NCI-H226 (cell line): ENCODE measurements at places on chromosomes 16 and 17.

DNA sequence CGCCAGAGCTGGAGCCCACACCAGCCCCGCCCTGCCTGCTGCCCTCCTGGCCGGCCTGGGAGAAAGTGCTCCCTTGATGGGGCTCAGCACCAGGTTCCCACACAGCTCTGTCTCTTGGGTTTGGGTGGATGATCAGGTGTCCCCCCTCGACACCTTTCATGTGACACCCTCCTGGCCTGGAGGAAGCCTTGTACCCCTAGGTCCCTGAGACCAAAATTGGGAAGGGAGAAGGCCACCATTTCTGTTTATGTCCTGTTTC lies 19.4 kb upstream of the PLLP start:
- no peak for DNase-seq

- no peak for DNase-seq
These were observed 43.6 kb upstream of the YPEL2 start for GRCh38 chr17:59287891-59288290.

DNA sequence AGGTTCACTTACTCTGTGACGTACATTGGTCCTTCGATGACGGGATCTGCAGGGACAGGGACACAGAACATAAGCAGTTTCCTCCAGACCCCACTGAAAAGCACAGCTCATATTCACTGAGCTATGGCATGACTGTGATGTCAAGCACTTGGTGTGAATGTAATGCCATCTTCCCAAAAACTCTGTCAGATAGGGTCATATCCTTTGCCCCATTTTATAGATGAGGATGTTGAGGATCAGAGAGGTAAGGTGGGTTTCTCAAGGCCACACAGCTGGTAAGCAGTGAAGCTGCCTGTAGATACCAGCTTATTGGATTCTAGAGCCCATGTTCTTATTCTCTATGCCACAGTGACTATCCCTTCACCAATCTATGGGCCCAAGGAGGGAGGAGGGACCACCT lies 2.5 kb downstream of the ERN2 start:
- no peak for DNase-seq

GRCh38 chr16:6682142-6682811 lies 650.4 kb upstream of the RBFOX1 start:
- DNase-seq = no peak

DNA sequence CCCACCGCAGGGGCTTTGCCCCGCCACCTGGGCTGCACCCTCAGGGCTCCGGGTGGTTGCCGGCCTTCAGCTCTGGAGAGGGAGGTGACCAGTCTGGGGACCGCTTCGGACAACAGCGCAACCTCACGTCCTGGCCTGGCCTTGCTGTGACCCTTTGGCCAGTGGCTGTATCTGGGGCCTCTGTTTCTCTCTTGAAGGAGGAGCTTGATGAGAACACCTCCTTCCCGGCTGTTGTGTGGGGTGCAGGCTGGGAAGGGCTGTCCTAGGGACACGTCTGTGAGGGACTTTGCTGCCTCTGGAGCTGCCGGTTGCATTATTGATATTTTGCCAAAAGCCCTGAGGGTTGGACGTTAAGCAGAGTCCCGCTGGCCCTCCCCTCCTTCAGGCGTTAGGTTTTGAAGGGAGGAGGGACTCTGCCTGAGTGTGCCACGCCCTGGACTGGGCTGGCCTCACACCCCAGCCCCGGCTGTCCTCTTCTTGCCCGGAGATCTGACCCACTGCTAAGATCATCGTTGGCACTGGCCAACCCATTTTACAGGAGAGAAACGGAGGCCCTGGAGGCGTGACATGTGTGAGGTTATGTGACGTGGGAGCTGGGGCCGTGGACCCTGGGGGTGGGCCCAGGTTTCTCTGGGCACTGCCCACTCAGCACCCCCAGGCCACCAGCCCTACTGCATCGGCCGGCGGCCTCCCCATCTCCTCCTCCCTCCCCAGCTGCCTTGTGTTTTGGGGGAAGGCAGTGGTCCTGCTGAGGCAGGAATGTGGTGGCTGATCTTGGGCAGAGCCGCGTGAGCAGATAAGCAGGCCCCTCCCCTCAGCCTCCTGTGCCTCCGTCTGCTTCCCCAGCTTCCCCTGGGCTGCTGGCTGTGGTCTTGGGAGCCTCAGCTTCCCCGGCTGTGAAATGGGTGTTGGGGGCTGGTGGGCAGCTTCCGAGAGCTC lies 8.5 kb downstream of the ZFPM1 start:
- peak; percentile 84 for DNase-seq

- no peak for DNase-seq
These were observed 127.8 kb downstream of the SDK2 start for GRCh38 chr17:73516431-73516830.

DNA sequence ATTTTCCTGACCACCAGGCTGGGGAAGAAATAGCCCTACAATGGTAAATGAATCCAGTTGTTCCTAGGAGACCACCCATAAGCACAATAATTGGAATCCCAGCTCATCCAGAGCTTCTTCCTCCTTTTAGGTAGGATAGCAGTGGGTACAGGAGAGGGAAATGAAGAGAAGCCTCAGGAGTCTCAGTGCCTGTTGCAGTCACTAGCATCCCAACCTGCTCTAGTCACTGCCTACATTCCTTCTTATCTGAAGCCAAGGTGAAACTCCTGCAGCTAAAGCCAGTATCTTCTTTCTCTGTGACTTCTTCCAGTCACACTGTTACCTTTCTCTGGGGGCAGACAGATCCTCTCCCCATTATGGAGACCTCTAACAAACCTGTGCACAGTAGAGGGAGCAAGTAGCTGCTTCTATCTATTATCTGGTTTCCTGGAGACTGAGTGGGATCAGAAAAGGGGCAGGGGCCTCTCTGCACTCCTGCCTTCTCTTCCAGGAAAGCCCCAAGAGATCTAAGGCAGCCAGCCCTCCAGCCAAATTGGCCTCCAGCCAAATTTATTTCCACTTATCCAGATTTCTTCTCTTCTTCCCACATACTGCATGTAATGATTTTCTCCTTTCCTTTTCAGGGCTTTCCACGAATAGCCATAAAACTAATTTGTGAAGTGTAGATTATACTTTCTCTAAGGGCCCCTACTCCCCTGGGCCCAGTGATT lies 85.5 kb downstream of the SSH2 start:
- peak; percentile 13 for DNase-seq

- no peak for DNase-seq
These were observed 139.5 kb downstream of the PRKCB start for GRCh38 chr16:23975293-23975692.

DNA sequence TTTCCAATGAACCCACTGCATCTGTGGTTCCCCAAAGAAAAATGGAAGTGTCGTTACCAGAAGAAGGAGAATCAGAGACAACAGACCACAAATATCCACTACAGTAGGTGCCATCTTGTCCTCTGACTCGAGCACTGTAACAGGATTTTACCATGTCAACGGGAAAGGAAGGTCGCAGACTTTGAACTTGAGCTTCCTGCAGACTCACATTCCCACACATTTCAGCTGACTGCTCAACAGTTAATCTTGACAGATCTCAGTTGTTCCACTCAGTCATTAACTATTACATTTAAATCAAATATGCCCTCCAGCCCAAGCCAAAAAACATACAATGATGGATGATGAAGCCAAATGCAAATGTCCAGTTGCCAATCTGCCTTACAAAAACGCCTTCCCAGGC lies 37.0 kb downstream of the GAS7 start:
- DNase-seq = no peak

- no peak for DNase-seq
These were observed 2.9 kb downstream of the SRSF2 start for GRCh38 chr17:76734080-76734840.

DNA sequence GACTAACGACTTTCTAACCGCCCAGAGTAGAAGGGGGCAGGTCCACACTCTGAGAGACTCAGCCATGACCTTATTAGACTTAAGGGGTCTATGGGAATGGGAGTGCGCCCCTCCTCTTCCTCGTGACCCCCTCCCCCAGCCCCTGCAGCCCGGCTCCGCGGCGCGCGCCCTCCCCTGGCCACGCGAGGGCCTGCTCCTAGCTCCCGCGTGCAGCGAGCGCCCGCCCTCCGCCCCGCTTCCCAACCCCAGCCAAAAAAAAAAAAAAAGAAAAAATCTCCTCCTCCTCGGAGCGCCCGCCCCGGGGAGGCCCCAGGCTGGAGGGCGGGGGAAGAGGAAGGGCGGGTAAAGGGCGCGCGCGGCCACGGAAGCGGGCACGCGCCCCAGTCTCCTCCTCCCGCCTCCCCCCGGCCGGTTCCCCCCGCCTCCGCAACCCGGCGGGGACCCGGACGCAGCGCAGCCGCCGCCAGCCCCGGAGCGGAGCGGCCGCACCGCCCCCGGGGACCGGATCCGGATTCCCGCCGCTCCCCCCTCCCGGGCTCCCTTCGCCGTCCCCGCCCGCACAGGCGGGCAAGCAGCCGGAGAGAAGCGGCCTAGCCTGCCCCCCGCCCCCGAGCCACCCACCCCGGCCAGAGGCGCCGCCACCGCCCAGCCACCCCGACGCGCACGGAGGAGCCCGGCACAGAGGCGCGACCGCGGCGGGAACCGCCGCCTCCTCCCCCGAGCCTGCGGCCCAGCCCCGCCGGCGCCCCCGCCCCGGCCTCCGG lies 949 bp downstream of the UBTF start:
- DNase-seq = peak; percentile 75

DNA sequence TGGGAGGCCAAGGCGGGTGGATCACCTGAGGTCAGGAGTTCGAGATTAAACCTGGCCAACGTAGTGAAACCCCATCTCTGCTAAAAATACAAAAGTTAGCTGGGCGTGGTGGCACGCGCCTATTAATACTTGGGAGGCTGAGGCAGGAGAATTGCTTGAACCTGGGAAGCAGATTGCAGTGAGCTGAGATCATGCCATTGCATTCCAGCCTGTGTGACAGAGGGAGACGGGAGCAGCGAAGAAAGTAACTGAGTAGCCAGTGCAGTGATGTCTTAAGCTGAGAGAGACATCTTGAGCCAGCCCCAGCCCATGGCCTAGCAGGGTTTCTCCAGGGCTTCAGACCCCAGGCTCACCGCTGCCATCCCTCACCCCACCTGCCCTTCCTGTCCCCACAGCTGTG lies 9.8 kb upstream of the SMIM5 start:
- DNase-seq = no peak

DNA sequence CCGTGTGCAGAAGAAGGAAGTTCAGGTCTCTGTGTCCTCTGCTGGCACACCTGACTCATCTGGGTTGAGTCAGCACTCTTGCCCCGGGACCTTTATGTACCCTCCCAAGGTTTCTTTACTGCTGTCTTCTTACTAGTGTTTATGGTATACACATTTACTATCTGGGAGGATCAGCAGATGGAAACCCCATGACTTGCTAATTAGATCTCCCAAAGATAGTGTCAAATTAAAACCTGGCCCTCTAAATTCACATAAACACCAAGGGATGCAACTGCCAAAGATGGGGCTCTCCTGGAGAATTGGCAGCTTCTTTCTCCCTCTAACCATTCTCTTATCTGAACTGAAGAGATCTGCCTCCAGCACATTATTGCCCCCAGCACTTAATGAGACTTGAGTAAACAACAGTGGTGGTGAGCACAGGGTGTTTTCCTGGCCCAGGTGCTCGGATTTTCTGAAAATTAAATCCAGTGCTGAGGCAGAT lies 718.1 kb upstream of the SOX9 start:
- DNase-seq = no peak

DNA sequence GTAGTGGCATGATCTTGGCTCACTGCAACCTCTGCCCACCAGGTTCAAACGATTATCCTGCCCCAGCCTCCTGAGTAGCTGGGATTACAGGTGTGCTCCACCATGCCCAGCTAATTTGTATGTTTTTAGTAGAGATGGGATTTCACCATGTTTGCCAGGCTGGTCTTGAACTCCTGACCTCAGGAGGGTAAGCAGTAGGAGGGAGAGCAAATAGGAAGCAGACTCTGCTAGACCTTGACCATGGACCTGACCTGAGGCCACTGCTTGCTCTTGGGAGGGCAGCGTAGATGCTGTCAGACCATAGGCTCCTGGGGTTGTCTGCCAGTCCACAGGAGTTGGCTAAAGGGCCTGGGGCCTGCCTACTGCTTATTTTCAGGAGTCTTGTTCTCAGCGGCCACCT lies 28.6 kb downstream of the AKAP1 start:
- DNase-seq = no peak

GRCh38 chr16:87541872-87542234 lies 49.0 kb upstream of the ZCCHC14 start:
- DNase-seq = no peak
